ENCODE measurements at places on chromosomes 6 and 20.

- DNase-seq, result no peak
These were observed 1.5 kb upstream of the TPBG start for GRCh38 chr6:82362144-82362543.

DNA sequence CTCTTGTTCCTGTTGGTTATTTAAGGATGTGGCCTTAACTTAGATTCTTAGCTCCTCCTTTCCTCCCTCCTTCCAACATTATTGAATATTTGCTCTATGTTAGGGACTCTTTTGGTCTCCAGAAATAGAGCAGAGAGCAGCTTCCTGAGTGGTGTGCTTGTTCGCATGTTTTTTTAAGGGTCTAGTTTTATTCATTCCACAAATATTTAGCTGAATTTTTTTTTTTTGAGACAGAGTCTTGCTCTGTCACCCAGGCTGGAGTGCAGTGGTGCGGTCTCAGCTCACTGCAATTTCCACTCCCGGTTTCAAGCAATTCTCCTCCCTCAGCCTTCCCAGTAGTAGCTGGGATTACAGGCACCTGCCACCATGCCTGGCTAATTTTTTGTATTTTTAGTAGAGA, 169.2 kb downstream of the ZFAND3 start:
- no peak for DNase-seq

DNA sequence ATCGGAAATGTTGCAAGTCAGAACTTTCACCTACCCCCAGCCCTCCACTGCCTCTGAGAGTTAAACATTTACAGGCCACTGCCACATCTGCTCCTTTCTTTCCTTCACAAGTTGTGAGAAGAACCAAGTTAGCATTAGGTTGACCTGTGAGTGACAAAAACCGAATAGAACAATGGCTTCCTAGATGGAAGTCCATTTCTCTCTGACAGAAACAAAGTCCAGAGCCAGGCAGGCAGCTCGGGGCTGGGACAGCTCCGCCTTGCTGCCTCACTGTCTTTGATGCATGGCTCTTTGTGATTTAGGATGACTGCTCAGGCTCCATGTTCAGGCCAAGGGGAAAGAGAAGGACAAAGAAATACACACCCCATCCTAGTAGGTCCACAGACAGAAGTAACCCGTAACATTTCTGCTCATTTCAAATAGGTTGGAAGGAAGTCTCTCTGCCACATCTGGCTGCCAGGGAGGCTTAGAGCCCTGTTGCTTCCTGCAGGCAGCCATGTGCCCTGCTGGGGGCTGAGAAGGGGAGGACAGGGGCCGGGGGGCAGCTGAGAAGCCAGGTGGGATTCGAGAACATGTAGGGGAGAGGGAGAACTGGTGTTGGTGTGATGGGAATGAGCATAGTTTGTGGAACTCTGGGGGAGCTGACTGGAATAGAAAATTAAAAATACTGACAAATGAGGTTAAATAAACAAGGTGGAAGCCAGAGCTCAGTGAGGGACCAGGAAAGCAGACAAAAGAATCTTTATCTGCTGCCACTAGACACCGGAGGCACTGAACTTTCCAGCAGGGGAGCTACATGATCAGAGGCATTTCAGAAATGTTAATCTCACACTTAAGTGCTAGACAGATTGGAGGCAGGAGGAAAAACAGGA, 19.5 kb upstream of the IER3 start:
- DNase-seq, result no peak

GRCh38 chr20:8151372-8151771, 19.3 kb downstream of the PLCB1 start:
- DNase-seq, result no peak

DNA sequence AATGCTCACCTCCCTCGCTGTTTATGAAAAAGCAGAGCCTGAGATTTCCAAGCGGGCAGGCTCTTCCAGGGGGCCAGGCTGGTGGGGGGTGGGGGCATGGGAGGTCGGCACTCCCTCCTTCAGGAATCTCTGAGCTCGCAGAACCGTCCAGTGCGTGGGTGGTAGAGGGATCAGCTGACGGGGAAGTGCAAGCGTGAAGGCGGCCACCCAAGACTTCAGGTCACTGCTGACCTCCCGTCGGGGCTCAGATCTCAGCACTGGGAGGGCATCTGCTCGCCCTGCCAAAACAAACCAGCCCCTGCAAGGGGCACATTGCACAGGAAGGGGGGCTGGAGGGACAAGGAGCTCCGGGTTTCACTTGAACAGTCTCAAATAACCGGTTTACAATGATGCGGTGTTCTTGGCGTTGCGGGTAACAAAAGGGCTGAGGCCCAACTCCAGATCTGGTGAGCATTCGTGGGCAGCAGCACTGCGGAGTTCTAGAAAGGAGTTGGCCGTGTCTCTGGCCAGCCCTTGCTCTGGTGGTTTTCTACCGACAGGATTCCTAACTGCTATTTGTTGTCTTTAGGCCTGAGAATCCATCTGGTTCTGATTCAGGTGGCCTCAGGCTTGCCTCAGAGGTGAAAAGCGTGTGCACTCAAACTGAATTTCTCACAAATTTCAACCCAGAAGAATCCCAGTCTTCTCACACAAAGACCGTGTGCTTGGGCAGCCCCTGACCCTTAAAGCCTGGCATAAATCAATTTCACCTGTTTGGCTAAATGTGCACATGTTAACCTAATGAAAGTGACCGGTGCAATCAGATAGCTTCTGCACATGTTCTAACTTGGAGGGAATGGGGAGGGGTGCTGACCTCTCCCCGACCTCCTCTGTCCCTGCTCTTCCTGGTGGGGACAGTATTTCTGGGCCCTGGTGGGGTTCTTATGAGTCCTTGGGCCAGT, 191.6 kb downstream of the MYLK4 start:
- DNase-seq, result no peak

DNA sequence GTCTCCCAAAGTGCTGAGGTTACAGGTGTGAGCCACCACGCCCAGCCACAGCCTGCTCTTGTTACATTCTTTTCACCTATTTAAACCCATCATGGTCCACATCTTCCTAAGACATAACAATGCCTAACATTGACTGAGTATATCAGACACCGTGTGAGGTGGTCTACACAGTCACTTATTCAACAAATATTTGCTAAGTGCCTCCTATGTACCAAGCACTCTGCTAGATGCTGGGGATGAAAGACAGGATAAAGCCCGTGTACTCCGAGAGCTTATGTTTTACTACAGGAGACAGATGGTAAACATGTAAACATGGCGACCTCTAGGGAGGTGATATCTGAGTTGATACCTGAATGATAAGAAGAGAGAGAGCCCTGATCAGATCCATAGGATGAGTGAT, 12.7 kb downstream of the BCL2L1 start:
- no peak for DNase-seq

- DNase-seq, result no peak
These were observed 174.3 kb upstream of the ID4 start for GRCh38 chr6:19662911-19663310.

DNA sequence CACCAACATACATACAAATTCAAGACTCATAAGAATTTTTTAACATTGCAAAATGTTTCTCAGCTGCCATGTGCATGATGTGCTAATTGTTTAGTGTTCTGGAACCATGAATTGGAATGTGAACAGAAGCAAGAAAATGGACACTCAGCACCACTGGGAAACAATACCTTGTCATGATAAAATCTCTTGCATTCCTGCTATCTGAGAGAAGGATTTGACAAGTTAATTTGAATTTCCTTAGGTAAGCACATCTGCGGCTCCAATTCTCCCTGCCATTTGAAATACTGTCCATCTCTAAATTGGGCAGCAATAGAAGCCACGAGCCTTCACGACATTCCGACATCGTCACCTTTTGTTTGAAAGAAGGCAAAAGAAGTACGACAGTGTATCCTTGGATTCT, 1104.6 kb upstream of the MAP3K7 start:
- no peak for DNase-seq

- peak; percentile 66 for DNase-seq
These were observed 285.8 kb upstream of the SUPT3H start for GRCh38 chr6:45663251-45664221.

DNA sequence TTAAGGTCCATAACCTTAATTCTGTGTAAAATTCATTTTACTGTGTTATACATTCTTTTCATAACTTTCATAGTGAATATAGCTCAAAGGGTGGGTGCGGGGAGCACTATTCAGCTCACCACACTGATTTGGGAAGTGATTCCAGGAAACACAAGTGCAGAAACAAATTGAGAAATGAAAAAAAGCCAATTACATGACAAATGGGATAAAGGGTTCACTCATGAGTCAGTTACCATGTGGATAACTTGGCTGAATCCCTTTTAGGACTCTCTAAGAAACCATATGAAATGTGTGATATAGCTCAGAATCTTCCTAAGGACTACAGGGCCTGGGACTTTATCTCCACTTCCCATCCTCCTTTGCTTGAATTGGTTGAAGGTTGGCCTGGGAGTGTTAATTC, 3.1 kb upstream of the BTN2A1 start:
- DNase-seq, result no peak

- DNase-seq, result no peak
These were observed 7.0 kb upstream of the CDH22 start for GRCh38 chr20:46315311-46315710.

- no peak for DNase-seq
These were observed 15.5 kb downstream of the CRNKL1 start for GRCh38 chr20:20036756-20037155.

DNA sequence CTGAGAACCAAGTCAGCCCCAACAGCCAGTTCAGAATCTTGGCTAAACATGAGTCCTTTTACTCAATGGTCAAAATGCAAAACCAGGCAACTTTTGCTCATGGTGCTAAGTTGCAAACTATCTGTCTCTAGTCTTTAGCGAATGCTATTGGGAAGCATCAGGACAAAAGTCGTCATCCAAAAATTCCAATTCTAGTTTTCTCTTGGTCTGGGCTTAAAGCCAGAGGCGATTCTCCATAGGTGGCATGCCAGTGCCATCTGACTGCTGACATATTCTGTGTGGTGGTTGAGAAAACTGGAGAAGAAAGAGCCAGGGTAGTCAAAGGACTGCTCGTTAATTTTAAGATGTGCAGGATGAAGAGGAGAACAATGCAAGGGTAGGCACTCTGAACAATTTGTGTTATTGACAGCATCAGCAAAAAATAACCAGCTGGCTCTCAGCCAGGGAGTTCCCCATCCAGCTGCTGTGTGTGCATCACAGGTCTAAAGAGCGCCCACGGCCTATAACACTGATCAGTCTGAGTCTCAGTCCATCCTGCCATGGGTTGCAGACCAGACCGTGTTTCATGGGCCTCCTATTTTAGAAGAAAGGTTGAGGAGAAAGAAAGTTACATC, 313.6 kb downstream of the ALDH8A1 start:
- peak; percentile 23 for DNase-seq

GRCh38 chr6:3331971-3332370, 73.2 kb downstream of the PSMG4 start:
- no peak for DNase-seq

DNA sequence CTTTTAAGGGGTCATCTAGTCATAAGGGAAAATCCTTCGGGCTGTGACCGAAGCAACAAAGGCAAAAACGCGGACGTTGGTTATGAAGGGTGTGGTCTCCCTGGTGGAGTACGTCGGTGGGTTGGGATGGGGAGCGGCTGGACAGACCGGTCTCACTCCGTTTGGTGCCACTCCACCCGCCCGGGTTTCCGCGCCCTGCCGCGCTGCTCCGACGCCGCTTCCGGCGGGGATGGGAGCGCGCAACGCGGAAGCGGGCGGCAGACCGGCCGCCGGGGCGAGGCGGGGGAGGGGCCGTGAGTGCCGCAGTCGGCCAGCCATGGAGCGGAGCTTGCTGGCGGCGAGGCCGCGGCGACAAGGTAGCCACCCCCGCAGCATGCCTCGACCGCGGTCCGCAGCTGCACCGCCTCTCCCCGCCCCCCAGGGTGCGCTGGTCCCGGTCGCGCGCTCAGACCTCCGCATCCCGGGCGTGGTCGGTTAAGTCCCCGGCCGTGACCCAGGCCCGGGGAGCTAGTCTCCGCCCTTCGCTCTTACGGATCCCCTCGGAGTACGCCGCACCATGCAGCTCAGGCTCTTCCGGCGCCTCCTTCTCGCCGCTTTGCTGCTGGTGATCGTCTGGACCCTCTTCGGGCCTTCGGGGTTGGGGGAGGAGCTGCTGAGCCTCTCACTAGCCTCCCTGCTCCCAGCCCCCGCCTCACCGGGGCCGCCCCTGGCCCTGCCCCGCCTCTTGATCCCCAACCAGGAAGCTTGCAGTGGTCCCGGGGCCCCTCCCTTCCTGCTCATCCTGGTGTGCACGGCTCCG, at the start of gene B3GALT4:
Gene B3GALT4 (plus strand): TSS at position 260 of the 799 bp plus-strand sequence. CDS start 297 bp downstream, at position 557.
- DNase-seq, result peak; percentile 90

- DNase-seq, result no peak
These were observed 89.0 kb upstream of the SUPT3H start for GRCh38 chr6:45466686-45467085.

GRCh38 chr20:51596668-51597388, 54.3 kb upstream of the NFATC2 start:
- DNase-seq, result no peak

DNA sequence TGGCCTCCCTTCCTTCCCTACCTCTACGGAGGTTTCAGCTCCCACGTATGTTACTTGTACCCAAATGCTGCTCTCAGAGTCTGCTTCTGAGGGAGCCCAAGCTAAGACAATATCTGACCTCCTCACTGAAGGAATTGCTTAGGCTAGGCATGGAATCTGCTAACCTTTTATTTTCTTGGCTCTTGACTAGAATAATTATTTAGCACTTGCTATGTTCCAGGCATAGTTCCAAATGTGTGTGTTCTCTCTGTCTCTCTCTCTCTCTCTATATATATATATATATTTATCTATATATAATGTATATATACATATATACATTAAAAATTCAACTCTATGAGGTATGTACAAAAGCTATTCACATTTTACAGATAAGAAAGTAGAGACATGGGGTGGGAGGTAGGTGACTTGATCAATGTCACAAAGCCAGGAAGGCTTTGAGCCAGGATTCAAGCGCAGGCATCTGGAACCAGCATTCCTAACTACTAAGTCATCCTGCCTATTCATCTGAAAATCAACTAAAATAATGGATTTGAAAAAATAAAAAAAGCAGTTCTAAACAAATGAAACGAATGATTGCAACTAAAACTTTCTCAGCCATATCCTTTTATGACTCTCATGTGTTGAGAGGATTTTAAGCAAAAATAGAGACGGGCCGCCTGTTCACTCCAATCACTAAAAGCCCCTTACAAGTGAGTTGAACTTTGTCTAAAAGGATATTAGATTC, 189.7 kb upstream of the JAG1 start:
- no peak for DNase-seq

DNA sequence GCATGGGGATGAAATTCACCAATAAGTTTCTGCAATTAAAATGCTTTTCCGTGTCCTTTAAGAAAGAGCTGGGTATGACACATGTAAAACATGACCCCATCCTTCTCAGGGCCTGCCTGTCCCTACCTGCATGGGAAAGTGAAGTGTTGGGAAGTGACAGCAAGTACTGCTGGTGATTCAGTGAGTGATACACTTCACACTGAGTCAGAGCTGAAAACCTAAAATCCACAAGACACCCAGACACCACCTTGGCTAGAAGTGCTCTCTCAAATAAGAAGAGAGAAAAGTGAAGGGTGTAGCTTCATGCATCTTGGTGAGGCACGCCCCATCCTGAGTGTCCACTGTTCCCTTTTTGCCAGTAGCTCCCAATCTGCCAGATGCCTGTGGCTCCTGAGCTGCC, 3.3 kb downstream of the RAB22A start:
- peak; percentile 74 for DNase-seq
